Esophagus squamous epithelium (tissue), 5 donors: ENCODE measurements at places on chromosomes 4 and X.

DNA sequence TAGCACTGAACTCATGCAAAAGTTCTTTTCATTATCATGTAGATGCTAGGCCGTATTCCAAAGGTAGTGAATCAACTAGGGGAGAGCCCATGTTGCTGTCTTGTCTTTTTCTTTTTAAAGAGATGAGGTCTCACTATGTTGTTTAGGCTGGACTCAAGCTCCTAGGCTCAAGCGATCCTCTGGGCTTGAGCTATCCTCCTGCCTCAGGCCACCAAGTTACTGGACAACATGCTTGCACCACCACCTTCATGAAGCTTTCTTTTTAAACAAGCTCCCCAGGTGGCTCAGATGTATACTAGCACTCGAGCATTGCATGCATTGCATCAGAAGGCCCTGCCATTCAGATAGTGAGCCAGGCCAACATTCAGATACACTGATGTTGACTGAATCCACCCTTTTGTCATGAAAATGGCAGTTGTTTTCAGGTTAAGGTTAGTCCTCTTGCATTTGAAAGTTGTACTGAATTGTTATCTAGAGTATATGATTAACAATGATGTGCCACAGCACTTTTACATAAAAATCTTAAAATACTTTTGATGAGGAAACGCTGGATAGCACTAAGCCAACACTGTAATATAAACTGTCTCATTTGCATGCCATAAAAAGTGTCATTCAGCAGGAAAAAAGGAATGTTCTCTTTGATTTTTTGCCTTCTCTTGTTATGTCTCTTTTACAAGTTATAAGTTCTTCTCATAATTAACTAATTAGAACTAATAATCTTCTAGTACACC is 76.7 kb downstream of the FNIP2 start:
- no peak for DNase-seq

GRCh38 chrX:39331082-39331704 is 529.9 kb downstream of the MID1IP1 start:
- no peak for DNase-seq

DNA sequence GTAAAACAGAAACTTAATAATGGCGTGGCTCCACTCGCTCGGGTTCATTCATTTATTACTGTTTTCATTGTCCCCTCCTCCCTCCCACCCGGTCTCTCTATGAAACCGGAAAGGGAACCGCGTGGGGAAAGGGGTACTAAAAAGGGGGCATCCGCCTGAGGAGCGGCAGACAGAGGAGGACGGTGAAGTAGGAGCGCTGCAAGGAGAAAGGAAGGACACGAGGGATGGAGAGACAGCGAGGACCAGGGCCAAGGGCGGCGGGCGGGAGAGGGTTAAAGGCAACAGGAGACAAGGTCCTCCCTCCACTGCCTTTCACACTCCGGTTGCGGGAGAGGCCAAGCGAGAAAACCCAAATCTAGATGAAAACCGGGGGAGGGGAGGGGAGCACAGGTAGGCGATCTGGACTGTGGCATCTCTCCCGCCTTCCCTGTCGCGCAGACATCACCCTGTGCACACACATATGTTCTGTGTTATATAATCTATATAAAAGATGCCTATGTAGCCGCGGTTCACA is 829 bp downstream of the ELOVL6 start:
- no peak for DNase-seq

DNA sequence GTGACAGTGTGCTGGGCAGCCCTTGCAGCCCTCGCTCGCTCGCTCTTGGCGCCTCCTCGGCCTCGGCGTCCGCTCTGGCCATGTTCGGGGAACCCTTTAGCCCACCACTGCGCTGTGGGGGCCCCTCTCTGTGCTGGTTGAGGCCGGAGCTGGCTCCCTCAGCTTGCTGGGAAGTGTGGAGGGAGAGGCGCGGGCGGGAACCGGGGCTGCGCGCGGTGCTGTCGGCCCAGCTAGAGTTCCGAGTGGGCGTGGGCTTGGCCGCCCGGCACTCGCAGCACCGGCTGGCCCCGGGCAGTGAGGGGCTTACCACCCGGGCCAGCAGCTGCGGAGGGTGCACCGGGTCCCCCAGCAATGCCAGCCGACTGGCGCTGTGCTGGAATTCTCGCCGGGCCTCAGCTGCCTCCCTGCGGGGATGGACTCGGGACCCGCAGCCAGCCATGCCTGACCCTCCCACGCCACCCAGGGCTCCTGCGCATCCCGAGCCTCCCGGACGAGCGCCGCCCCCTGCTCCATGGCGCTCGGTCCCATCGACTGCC is 770.1 kb upstream of the GALNTL6 start:
- no peak for DNase-seq

GRCh38 chr4:65960751-65961150 is 290.5 kb upstream of the EPHA5 start:
- DNase-seq = no peak

DNA sequence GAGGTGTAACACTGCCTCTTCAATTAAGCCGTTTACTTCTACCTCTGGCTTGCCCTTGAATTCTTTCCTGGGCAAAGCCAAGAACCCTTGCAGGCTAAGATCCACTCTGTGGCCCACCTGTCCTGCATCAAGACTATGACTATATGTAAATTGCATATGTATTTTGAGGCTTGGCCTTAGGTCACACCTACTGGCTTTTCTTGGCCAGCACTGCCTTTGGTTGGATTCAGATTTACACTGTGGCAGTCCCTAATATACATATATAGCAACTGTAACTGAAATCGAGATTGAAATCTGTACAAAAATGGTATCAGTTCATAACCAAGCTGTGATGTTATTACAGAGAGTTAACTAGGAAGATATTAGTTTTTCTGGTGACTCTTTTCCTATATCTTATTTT is 151.5 kb downstream of the CFAP47 start:
- DNase-seq = no peak
